ENCODE measurements at places on chromosomes 4 and X. TPM values are rescaled to one million over a fixed set of nuclear protein-coding genes. Genes with fewer than 3 reads are reported as not detected.

XAGE1B gene
- not detected for total RNA-seq

POU3F4 gene
- not detected for total RNA-seq

MTNR1A gene
- total RNA-seq: not detected

TENM3 gene
- 2.8 TPM for total RNA-seq

NKX3-2 gene
- not detected for total RNA-seq

ZFP42 gene
- not detected for total RNA-seq

HOPX gene
- total RNA-seq: 54.2 TPM

GPR173 gene
- 2.1 TPM for total RNA-seq

IGFBP7 gene
- 6,655 TPM for total RNA-seq

SPACA5 gene
- total RNA-seq: not detected

ARHGAP36 gene
- total RNA-seq: not detected

TREX2 gene
- 0.21 TPM for total RNA-seq

SSX1 gene
- total RNA-seq: not detected

GABRQ gene
- not detected for total RNA-seq

PAGE2 gene
- not detected for total RNA-seq

- no peak for DNase-seq
Measured at GRCh38 chrX:152638443-152638904, 779 bp downstream of the GABRQ start.

- no peak for DNase-seq
Measured at GRCh38 chr4:64893205-64893604, 484.0 kb upstream of the TECRL start.

- no peak for DNase-seq
Measured at GRCh38 chr4:153933915-153934687, 145.2 kb upstream of the SFRP2 start.

DNA sequence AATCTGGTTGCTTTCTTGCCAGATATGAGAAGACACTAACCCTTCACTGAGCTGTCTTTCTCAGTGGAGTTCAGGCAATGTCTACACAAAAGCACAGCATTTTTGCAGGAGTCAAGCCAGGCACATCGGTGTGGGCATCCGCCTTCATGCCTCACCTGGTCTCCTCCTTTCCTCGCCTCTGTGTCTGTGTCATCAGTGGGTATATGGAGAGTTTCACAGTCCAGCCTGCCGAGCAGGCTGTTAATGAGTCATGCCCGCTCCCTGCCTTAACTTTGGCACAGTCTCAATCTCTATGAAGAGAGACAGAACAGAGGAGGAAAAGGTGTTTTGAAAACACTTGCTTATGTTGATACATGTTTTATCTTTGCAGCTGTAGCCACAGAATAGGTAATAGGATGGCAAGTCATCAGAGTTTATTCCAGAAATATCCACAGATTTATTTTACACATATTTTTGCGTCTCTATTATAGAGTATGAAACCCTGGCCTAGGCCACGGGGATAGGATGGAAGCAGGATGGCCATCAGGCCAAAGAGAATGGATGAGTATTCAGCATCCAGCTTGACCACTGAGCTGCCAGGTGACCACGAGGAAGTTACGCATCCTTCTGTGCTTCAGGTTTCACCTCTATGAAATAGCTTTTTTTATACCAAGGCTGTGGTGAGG, 32.8 kb upstream of the MAML3 start:
- peak; percentile 66 for DNase-seq

- DNase-seq: no peak
Measured at GRCh38 chr4:28557755-28558154, 1697.1 kb downstream of the STIM2 start.

DNA sequence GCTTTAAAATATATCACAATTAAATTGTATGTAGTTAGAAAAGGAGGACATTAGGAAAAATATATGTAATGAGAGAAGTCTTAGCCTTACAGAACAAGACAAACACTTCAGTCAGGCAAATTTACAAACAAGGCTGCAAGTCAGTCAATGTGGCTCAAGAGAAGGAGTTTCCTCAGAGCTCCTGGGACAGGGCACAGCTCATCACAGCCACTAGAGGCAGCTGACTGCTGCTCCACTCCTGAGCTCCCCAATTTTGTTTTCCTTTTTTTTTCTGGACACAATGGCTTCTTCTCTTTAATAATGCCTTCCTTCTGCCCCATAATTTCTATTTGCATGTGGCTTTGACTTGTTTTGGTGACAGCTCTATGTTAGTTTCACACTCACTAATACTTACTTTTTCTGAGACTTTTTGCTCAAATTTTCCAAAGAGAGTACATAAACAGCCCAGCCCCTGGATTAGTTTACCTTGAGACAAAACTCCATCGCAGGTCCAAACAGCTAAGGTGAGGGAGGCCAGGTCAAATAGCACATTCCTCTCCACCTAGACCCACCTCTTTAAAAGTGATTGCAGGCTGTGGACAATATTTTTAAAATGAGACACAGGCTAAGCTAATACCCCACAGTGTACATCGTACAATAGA, 850.4 kb upstream of the FRG1 start:
- no peak for DNase-seq

DNA sequence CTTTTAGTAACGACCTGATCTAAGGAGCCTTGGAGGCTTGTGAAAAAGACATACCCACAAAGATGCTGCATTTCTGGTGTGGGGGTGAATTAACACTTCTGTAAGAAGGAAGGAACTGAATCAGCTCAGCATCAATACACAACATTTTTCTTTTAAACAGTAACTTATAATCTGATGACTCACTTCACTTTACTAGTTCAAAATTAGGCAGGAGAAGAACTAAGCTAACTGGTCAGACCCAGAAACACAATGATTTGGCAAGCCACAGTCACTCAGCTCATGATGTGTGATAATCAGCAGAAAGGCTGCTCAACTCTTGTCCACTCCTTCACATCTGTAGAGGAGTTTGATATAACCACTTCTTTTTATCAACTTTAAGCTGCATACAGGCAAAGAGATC, 4.6 kb downstream of the MMAA start:
- DNase-seq: no peak

GRCh38 chr4:41428601-41429279, 109.2 kb upstream of the LIMCH1 start:
- DNase-seq: no peak

- no peak for DNase-seq
Measured at GRCh38 chr4:36351082-36351666, 69.8 kb downstream of the DTHD1 start.

DNA sequence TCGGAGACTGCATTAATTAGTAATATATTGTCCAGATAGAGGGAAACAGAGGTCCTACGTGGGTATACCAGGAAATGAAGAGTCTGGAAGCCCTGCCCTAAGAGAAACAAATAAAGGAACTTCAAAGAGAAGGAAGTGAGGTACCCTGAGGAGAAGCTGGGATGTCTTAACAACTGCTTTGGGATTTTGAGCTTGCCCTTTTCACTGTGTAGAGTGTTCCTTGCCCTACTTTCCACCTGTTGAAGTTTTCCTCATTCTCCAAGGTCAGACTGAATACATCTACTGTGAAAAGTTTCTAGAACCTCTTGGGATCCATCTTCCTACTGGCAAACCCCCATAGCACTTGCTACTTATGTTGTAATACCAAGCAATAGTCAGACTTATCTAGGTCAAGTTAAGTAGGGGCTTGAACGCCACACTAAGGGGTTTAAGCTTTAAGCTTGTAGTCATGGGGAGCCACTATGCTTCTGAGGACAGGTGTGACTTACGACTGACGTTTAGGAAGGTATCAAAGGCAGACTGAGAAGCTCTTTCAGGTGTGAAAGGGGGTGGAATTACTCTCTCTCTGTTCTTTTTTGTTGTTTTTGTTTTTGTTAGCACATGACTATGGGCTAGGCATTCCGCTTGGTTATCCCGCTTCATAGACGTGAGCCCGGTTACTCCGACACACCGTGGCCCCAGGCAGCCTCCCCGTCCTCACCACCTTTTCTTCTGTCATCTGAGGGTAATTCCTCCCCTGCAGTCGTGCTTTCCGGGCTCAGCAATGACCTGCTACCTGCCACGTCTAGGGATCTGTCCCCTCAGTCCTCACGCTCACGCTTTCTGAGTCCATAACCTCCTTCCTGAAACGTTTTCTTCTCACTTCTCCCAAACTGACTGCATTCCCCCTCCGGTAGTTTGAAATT, 959 bp upstream of the REST start:
- DNase-seq: no peak

GRCh38 chr4:2417765-2418649, at the start of gene ZFYVE28:
ZFYVE28 (minus strand) TSS chr4:2418645; CDS start chr4:2418323, 322 bp downstream.
- no peak for DNase-seq

DNA sequence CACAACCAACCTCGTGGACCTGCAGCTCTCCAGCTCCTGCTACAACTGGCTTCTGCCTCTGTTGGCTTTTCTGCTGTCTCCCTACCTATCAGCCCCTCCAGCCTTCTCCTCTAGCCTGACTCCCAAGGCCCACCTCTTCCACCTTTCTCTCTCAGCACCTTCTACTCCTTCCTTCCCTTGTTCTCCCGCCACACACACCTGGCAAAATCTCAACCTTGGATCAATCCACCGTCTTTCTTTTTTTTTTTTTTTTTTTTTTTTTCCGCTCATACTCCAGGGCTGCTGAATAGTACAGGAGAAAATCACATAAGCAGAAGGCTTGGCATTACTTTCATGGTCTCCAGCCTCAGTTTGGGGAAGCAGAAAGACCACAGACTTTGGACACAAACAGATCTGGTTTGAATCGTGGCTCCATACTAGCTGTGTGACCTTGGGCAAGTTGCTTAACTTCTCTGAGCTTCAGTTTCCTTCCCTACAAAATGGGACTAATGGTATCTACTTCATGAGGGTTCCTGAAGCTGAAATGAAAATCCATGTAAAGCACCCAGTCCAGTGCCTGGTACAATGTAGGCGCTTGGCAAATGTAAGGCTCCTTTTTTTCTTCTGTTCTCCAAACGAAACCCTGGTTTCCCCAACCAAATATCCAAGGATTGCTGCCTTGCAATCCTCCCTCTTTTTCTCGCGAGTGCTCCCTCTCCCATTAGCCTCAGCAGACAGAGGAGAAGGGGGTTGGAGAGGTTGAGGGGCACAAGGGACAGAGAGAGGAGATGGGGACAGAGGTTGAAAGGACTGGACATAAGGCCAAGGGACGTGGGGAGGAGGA, 1.7 kb downstream of the FGD1 start:
- DNase-seq: no peak

GRCh38 chrX:13816643-13817627, at the start of gene GPM6B:
GPM6B (minus strand) TSS chrX:13817093; CDS start chrX:13816904, 189 bp downstream.
- DNase-seq: no peak

DNA sequence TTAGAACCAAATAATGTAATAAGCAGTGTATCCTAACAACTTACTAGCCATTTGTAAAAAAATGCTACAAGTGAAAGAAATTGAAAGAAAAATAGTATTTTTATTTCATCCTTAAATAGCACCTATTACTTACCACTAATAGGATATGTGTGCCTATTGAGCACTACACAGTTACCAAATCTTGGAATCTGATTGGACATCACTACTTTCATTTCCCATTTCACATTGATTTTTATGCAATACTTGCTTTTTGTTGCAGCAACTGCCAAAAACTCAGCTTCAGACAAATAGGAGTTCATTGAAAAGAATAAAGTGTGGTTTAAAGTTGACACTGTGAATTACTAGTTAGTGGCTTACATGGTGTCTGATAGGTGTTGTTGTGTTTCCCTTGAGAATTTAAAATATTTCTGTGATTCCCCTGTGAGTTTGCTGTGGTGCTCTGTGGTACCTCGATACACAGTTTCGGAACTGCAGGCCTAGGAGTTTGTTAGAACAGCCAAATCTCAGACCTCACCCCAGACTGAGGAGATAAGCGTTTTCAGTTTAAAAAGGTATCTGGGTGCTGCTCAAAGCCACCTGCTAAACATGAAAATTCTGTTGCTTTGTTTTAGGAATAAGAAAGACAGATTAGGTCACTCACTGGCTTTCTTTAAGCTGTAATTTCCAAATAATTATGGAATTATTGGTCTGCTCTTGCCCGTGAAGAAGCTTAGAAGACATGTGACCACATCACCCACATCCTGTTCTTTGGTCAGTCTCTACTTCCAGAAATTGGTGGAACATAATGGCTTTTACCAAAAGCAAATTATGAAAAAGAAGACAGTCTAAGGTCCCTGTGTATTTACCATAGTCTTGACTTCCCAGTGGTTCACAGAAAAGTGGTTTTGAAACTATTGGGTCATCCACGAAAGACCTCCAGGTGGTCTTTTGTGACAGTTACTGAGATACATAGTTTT, 97.8 kb downstream of the SYTL5 start:
- DNase-seq: no peak

DNA sequence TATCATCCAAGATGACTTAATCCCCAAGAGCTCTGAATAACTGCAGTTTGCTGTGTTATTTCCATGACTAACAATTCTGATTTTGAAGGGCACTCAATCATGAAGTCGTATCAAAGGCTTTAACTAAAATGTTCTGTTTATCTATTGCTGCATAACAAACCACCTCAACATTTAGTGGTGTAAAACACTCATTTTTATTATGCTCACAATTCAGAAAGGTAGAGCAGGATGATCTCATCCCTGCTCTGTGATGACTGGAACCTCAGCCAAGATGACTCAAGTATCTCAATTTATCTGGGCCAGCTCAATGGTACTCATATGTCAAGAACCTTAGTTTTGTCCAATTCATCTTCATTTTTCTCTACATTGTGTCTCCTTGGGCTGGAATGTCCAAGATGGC, 451.1 kb downstream of the PPARGC1A start:
- no peak for DNase-seq

GRCh38 chr4:168656055-168656660, 159.3 kb downstream of the PALLD start:
- DNase-seq: no peak

DNA sequence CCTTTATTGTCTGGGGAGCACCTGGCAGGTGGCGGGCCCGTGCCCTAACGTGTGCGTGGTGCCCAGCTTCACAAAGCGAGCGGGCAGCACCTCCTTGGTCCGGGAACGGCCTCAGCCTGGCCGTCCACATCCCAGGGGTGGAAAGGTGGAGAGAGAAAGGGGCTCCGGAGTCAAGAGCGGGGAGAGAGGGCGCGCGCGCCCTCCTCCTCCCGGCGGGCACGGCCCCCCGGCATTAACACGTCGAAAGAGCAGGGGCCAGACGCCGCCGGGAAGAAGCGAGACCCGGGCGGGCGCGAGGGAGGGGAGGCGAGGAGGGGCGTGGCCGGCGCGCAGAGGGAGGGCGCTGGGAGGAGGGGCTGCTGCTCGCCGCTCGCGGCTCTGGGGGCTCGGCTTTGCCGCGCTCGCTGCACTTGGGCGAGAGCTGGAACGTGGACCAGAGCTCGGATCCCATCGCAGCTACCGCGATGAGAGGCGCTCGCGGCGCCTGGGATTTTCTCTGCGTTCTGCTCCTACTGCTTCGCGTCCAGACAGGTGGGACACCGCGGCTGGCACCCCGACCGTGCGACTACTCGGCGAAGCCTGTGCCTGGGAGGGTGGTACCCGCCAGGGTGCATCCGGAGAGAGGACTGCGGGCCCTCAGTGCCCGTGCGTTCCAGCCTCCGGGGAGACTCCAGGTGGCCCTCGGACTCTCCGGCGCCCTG, at the start of gene KIT:
KIT (plus strand) TSS at position 407 of the 701 bp plus-strand sequence; CDS start at position 465, 58 bp downstream.
- DNase-seq: no peak

DNA sequence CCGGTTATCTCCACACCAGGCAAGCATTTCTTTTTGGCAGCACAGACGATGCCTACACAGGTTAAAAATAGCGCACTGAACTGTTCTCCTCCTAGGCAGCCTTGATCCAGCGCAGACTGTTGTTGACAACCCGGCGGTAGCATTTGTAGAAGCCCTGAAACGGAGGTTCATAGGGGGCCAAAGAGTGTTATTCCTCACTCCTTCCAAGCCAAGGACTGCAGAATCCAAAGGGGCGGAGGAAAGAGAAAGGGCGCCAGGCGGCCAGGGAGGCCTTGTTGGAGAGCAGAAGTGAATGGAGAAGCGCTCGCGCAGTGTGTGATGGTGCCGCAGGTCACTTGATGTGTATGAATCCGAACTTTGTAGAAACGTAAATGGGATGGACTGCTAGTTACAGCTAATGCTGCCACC, 82.7 kb downstream of the TENM3 start:
- no peak for DNase-seq

Data from ascending aorta (tissue), 2 donors.